Activated T-cell treated with anti-CD3 and anti-CD28 coated beads for 48 hours (primary cell): ENCODE measurements at places on chromosomes 1 and 21.

DNA sequence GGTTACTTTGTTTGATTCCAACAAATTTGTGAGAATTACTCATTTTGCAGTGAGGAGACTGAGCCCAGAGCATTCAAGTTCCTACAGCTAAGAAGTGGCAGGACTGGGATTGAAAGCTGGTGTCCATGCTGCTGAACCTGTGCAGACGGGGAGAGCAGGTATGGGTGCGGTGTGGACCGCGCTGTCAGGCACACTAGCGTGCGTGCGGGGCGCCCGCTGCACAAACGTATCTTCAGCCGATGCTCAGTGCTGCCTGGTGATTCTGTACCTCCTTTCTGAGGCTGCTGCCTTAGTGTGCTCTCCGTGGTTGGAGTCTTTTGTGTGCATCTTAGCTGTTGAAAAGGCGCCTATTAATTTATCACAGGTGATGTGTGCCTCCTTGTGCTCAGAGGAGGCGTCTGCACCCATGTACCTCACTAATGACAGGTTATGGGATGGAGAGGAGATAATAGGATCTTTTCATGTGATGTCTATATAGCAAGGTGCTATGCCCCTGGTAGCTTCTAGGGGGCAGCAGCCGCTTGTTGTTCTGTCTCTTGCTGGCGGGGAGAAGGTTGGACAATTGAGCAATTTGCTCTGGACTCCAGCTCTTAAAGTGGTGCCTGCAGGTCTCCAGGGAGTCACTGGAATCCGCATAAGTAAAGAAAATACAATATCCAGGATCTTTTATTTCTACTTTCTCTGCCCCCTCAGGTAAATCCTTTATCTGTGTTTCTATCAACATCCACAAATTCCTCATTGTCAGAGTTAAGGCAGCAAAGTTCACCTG lies 32.5 kb downstream of the PEX14 start:
- DNase-seq, result peak; percentile 21

DNA sequence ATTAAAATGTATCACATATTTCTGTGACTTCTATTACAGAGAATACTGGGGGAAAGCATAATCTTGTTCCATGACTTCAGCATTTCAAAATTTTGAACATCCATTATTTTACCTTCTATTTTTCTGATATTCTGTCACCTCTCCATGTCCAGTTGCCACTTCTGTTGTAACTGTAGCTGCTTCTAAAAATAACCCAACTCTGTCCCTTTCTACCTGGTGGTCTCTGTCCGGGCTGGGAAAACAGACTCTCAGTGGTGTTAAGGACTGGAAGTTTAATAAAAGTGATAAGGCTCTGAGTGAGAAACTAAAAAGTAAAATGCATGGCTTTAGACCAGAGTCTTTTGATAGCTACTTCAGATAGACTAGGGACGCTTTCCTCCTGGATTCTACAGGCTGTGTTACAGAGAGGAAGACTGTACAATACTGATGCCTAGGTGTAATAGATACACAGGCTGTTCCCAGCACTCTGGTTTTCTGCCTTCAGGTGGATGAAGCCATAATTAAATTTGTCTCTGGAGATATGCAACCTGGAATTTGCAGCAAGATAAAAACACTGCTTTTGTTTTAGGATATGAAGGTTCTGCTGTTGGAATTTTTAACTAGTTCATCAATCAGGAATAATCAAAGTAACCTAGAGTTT lies 42.1 kb upstream of the SEC16B start:
- no peak for DNase-seq

- DNase-seq, result no peak
Measured at GRCh38 chr1:201970334-201971159, 11.9 kb upstream of the RNPEP start.

DNA sequence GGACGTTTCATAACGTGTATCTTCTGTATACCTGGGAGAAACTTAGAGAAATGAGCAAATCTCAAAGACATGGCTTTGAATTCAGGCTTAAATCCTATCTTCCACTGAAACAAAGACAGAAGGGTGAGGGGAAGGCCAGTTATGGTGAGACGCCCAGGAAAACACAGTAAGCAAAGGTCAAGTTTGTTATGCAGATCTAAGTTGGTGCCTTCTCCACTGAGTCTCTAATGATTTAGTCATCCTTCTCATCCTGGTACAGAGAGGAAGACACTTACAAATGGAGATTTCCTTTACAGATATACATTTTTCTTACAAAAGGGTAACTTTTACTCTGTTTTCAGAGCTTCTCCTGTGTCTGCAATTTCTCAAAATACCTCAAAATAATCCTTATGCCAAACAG lies 64.4 kb downstream of the MAP3K7CL start:
- DNase-seq, result no peak

DNA sequence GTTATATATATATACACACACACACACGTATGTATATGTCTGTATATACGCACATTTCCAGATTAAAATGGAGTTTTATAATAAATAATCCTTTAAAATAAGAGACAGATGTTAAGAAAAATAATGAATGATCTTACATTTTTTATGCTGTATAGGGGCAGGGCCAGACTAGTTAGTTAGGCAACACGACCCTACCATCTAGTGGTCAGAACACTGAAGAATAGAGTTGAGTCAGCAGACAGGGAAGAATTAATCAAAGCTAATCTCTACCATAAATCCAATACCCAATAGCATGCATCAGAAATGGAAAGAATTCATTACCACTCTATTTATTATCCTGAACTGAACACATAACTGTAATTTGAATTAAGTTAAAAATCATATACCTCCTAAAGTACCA lies 156.7 kb downstream of the BRINP3 start:
- DNase-seq, result no peak

DNA sequence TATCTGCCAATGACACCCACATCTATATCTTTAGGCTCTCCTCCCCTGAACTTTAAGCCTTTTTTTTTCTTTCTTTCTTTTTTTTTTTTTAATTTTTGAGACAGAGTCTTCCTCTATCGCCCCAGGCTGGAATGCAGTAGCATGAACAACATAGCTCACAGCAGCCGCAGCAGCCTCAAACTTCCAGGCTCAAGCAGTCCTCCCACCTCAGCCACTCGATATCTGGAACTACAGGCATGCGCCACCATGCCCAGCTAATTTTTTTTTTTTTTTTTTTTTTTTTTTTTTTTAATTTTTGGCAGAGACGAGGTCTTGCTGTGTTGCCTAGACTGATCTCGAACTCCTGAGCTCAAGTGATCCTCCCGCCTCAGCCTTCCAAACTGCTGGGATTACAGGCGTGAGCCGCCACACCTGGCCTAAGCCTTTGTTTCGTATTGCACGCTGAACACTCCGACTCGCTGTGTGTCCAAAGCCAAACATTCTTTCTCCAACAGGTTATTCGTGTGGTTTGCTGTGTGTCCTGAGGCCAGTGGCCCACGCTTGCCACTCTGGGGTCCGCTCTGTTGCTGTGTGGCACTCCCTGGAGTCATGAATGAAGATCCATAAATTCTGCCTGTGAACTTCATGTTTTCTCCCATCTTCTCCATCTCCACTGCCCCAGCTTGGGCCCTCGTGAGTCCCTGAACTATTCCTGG lies 119.4 kb downstream of the CAMTA1 start:
- no peak for DNase-seq

- no peak for DNase-seq
Measured at GRCh38 chr1:191634801-191635508, 523.3 kb upstream of the RGS18 start.

DNA sequence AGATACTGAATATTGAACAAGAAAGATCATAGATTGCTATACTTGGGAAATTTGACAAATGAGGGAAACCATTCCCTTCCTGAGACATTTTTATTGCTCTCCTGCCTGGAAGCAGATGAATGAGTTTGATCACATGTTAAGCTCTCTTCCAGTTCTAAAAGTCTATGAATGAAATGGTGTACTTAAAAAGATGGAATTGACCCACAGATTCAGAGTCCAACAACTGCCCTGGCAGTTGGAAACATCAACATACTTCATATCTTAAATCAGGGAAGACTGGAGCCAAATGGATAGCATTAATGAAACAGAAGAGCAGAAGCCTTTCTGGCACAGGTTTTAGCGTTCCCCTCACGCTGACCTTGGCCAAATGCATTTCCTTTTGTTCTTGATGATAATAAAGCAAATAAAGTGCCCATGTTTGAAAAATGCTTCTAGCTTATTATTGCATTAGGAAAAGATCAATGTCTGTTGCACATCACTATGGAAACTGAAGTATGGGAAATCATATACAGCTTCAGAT lies 142.6 kb downstream of the ESRRG start:
- no peak for DNase-seq

GRCh38 chr1:171191992-171192391 lies 6.9 kb downstream of the FMO2 start:
- no peak for DNase-seq

- peak; percentile 59 for DNase-seq
Measured at GRCh38 chr1:11838349-11839272, 9.0 kb downstream of the NPPA start.

GRCh38 chr1:24048205-24048869 lies 63.6 kb downstream of the MYOM3 start:
- DNase-seq, result no peak

GRCh38 chr21:16620786-16621320 lies 891.1 kb downstream of the USP25 start:
- no peak for DNase-seq

- no peak for DNase-seq
Measured at GRCh38 chr1:214363386-214363785, 82.4 kb downstream of the SMYD2 start.

DNA sequence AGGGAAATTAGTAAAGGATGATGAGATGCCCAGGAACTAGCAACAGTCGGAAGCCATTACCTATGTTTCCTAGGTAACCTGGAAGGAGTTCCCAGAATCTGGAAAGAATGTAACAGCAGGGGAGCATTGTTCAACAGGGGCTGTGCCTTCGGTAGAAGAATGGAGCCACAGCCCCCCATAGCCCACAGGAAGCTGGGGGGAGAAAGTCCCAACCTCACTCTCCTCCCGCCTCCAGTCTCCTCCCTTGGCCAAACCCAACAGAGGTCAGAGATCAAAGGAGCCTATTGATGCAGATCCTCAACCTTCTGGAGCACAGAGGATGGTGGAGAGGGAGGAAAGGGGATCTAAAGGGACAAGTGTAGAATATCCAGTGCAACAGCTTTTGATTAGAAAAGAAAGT lies 131.5 kb upstream of the SLC44A3 start:
- no peak for DNase-seq

GRCh38 chr1:64686828-64687724 lies 57.8 kb upstream of the RAVER2 start:
- DNase-seq, result no peak

DNA sequence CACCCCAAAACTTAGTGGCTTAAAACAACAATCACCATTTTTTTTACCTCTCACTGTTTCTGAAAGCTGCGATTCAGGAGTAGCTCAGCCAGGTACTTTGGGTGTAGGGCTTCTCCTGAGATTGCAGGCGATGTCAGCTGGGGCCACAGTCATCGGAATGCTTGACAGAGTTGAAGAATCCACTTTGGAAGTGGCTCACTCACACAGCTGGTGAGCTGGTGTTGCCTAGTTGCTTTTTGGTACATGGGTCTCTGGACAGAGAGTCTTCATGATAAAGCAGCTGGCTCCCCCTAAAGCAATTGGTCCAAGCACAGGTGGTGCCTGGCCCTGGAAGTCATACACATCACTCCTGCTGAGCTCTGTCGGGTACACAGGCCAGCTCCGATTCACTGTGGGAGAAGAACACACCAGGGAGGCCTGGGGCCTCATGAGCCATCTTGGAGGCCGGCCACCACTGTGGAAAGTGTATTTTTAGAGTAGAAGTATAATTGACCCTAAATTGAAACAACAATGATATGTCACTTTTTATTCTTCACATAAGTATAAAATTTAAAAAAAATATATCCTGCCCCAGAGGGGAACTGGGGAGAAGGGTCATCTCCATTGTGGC lies 75.2 kb upstream of the GALNT2 start:
- DNase-seq, result no peak

GRCh38 chr21:31283025-31283424 lies 61.0 kb downstream of the TIAM1 start:
- DNase-seq, result no peak

DNA sequence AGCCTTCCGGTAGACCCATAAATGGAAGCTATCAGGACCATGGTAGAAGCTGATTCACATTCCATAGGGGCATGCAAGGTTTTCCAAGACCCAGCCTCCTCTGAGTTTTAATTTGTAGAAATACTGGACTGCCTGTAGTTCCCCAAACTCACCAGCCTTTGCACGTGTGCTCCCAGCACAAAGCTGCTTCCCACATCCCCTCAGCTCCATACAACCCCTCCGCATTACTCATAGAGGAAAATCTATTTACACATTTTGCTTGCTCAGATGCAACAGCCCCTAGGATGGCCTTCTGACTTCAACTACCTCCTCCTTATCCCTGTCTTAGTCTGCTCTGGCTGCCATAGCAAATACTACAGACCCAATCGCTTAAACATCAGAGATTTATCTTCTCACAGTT lies 336.2 kb downstream of the SETD4 start:
- no peak for DNase-seq

GRCh38 chr1:179821524-179821923 lies 56.1 kb downstream of the TOR1AIP2 start:
- DNase-seq, result no peak

DNA sequence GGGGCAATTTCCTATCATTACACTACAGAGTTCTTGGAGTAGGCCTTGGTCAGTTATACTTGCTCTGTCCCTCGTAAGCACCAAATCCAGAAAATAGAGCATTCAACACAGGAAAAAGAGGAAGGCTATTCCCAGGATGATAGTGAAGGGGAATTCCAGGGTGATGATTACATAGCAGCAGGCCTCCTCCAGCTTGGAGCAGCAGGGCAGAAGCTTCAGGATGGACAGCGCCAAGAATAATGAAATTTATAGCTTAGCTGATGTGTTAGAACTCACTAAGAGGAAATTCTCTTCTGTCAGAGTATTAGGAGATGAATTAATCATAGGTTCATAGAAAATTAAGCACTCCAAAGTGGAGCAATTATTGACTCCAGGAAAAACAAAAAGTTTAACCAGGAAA lies 10.8 kb upstream of the SMAP2 start:
- no peak for DNase-seq

- peak; percentile 46 for DNase-seq
Measured at GRCh38 chr1:227934476-227935313, 13.0 kb downstream of the WNT9A start.

GRCh38 chr1:4172644-4173599 lies 272.9 kb upstream of the C1orf174 start:
- peak; percentile 7 for DNase-seq

GRCh38 chr1:203546274-203546673 lies 52.3 kb downstream of the OPTC start:
- DNase-seq, result no peak
